Daoy (cell line): ENCODE measurements at places on chromosomes 11 and 22. TPM values are rescaled to one million over a fixed set of nuclear protein-coding genes. Genes with fewer than 3 reads are reported as not detected.

GRCh38 chr11:33663121-33663520 lies 37.5 kb downstream of the C11orf91 start:
- no peak for DNase-seq

- DNase-seq: no peak
These were observed 8.2 kb downstream of the RRAS2 start for GRCh38 chr11:14350716-14351238.

DNA sequence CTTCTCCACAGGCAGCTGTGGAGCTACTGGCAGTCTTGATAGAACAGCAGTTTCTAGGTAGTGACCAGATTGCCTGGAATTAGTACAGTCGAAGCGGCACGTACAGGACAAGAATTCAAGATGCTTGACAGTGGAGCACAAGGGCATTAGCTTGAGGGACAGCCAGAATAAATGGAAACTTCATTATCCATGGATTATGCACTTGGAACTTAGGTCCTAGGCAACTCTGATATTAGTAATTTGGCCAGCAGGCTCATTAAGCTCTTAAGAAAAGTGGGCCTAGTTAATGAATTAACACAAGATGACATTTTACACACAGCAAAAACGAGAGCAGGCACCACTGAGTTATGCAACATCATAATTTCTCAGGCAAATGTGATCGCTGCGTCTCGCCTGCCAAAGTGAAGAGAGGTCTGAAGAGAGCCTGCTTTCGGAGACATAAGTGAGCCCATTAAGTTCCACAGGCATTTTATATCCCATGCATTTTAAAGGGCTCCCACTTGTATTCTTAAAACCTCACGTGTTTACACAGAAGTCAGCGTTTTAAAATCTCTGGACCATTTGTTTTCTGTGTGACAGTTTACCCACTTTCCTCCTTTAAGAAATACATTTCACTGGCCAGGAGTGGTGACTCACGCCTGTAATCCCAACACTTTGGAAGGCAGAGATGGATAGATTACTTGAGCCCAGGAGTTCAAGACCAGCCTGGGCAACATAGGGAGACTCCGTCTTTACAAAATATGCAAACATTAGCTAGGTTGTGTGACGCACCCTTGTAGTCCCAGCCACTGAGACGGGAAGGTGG lies 66.2 kb downstream of the COMMD9 start:
- no peak for DNase-seq

NXPE4 gene
- not detected in 2 replicates for total RNA-seq

OR8D4 gene
- not detected in 2 replicates for total RNA-seq

HTR3A gene
- total RNA-seq: not detected in 2 replicates
